ENCODE measurements at places on chromosomes 3 and 15.

GRCh38 chr15:89795996-89796395, 18.7 kb downstream of the ANPEP start:
- H3K27ac ChIP-seq = no peak overlapping the region
- peaks cover 30% of the 10 kb centered on the region for H3K36me3 ChIP-seq
- peaks cover 6% of the 10 kb centered on the region for H3K4me1 ChIP-seq

- no peaks in the 10 kb centered on the region for H3K27me3 ChIP-seq
- no peak overlapping the region for H3K27ac ChIP-seq
- DNase-seq = no peak
These were observed 62.3 kb upstream of the CPOX start for GRCh38 chr3:98655666-98656065.

GRCh38 chr3:189727898-189728297, 96.7 kb downstream of the TP63 start:
- H3K36me3 ChIP-seq = no peaks in the 10 kb centered on the region
- no peaks in the 10 kb centered on the region for H3K4me1 ChIP-seq
- DNase-seq = no peak
- no peak overlapping the region for H3K27ac ChIP-seq

- no peak overlapping the region for H3K27ac ChIP-seq
- no peaks in the 10 kb centered on the region for H3K27me3 ChIP-seq
- no peaks in the 10 kb centered on the region for H3K36me3 ChIP-seq
- peaks cover 7% of the 10 kb centered on the region for H3K4me1 ChIP-seq
- no peak overlapping the region for H3K4me3 ChIP-seq
These were observed 24.0 kb downstream of the GOLIM4 start for GRCh38 chr3:168071591-168072322.

DNA sequence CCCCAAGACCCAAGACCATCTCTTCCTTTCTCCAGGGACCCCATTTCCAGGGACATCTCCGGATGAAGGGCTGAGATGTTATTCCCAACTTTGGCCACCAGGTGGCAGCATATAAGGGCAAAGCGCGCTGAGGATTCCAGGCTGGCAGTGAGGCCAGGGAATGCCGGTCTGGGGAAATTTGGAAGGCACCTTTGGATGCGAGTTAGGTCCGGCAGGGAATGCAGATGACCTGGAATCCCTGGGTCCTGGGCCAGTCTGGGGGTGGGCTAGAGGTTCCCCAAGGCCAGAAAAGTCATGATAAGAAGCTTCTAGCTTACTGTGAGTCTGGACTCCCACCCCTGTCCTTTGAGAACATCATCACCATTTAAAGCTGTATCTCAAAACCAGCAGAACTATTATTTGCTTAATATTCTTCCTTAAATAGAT, 1.6 kb upstream of the CHST13 start:
- DNase-seq = peak; percentile 53
- no peak overlapping the region for H3K27ac ChIP-seq
- peaks cover 23% of the 10 kb centered on the region for H3K36me3 ChIP-seq
- no peak overlapping the region for H3K4me3 ChIP-seq

GRCh38 chr15:69071260-69071659, 56.8 kb downstream of the NOX5 start:
- no peaks in the 10 kb centered on the region for H3K27me3 ChIP-seq
- no peak for DNase-seq
- peaks cover 13% of the 10 kb centered on the region for H3K4me1 ChIP-seq

DNA sequence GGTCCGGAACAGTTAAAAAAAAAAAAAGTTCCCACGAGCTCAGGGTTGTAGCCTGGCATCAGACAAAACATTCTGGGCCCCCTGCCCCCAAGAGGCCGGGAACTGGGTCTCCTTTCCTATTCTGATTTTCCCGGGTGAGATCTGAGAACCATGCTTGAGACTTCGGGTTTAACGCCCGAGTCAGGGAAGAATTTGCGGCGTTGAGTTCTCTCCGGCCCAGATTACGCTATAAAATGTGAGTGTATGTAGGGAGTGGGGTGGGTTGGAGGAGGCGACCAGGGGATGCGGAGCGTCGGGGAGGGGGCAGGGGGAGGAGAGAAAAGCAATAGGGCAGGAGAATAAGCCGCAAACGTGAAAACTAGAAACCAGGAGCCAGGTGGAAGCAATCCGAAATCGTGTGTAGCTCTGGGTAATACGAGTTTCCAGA, 2.7 kb downstream of the ZIC1 start:
- DNase-seq = no peak
- peaks cover 63% of the 10 kb centered on the region for H3K27me3 ChIP-seq
- no peaks in the 10 kb centered on the region for H3K36me3 ChIP-seq
- peaks cover 15% of the 10 kb centered on the region for H3K4me1 ChIP-seq
- no peak overlapping the region for H3K4me3 ChIP-seq

DNA sequence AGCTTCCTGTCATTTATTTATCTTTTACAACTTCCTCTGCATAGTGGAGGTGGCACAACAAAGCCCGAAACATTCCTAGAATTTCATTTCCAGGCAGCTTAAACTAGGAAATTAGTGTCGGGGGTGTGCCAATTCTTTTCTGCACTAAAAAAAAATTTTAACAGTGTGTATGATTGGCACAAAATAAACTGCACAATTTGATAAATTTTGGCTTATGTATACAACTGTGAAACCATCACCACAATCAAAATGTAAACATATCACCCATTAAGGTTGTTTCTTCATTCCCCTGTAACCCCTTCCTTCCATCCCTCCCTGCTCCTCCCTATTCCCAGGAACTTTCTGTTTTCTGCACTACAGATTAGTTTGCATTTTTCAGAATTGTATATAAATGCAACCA, 54.7 kb downstream of the RPL39L start:
- H3K4me1 ChIP-seq = no peaks in the 10 kb centered on the region
- H3K4me3 ChIP-seq = no peak overlapping the region
- no peaks in the 10 kb centered on the region for H3K36me3 ChIP-seq
- H3K27me3 ChIP-seq = no peaks in the 10 kb centered on the region

DNA sequence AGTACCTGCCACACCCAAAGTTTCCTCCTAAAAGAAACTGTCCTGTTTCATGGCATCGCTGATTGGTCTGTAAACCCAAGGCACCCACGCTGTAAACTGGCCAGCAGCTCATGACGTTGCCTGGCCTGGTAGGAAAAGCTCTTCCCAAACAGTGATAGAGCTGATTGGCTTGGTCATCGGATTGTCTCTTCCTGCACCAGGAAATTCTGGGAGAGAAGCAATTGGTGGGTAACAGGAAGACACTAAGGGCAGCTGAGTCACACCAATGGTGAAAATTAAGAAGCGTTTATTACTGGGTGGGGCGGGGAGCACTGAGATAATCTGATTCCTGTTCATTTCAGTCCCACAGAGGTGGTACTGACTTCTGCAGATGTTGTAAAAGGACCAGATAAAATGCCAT, 31.0 kb downstream of the KLHL6 start:
- no peak overlapping the region for H3K27ac ChIP-seq
- peaks cover 13% of the 10 kb centered on the region for H3K4me1 ChIP-seq
- no peaks in the 10 kb centered on the region for H3K27me3 ChIP-seq

GRCh38 chr15:60635507-60636352, 156.8 kb upstream of the ICE2 start:
- no peaks in the 10 kb centered on the region for H3K4me1 ChIP-seq
- no peak overlapping the region for H3K27ac ChIP-seq
- H3K4me3 ChIP-seq = no peak overlapping the region
- DNase-seq = no peak
- H3K27me3 ChIP-seq = no peaks in the 10 kb centered on the region
- no peaks in the 10 kb centered on the region for H3K36me3 ChIP-seq

DNA sequence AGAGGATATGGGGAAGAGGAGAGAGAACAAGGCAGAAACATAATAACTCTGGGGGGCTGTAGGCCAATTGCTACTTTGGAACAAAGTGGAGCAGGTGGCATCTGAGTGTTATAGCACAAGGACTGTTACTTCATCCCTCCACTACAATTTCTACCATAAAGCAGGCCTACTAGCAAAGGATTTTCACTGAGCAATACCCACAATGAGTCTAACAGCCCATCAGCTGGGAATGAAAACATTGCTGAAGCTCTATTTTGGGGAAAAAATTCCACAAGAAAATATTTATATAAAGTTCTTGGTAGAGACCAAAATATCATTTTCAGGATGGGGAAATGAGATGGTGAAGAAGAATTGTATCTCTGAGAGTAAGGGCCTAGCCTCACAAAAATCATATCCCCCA, 3.6 kb upstream of the SHC4 start:
- no peak overlapping the region for H3K27ac ChIP-seq
- H3K4me3 ChIP-seq = no peak overlapping the region
- peaks cover 13% of the 10 kb centered on the region for H3K4me1 ChIP-seq
- no peak for DNase-seq
- H3K36me3 ChIP-seq = no peaks in the 10 kb centered on the region

DNA sequence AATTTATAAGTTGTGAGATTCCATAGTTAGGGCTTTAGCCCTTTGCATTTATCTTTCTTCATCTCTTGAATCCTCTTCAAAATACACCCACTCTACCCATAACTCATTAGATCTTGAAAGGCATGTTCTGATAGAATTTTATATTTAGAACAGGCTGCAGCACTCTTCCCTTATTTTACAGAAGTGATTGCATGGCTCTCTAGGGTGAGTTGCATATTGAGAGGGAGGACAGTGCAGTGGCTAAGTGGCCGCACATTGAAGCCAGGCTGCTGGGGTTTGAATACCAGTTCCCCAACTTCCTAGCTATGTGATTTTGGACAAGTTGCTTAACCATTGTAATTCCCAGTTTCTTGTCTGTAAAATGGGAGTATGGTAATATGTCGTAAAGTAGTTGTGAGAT, 2.5 kb downstream of the CD86 start:
- no peak for DNase-seq
- H3K36me3 ChIP-seq = no peaks in the 10 kb centered on the region
- H3K27ac ChIP-seq = no peak overlapping the region
- no peak overlapping the region for H3K4me3 ChIP-seq
- no peaks in the 10 kb centered on the region for H3K27me3 ChIP-seq

GRCh38 chr3:125061170-125061569, 5.4 kb upstream of the HEG1 start:
- no peak overlapping the region for H3K4me3 ChIP-seq
- DNase-seq = no peak
- H3K36me3 ChIP-seq = no peaks in the 10 kb centered on the region

DNA sequence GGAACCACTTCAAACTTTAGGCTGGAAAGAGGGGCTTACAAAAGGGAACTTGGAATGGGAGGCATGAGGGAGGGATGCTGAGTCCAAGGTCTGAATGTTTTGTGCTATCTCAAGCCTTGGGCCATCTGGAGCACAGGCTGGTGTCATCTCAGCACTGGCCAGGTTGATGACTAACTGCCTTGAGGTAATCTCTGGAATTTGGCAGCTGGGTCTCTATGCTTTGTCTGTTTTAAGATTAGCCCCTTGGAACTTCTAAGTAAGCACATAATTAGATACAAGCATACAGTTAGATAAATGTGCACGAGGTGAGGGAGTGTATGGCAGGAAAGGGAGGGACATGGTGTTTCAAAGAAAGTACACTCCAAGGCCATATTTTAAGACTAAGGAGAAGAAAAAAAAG, 252.4 kb upstream of the CCDC54 start:
- H3K4me1 ChIP-seq = no peaks in the 10 kb centered on the region
- no peaks in the 10 kb centered on the region for H3K36me3 ChIP-seq
- no peaks in the 10 kb centered on the region for H3K27me3 ChIP-seq
- DNase-seq = no peak
- H3K4me3 ChIP-seq = no peak overlapping the region
- H3K27ac ChIP-seq = no peak overlapping the region

GRCh38 chr15:85595804-85596536, 198.8 kb downstream of the KLHL25 start:
- no peaks in the 10 kb centered on the region for H3K27me3 ChIP-seq
- H3K27ac ChIP-seq = no peak overlapping the region
- DNase-seq = no peak
- H3K4me3 ChIP-seq = no peak overlapping the region
- H3K4me1 ChIP-seq = no peaks in the 10 kb centered on the region

- no peak overlapping the region for H3K4me3 ChIP-seq
- no peak overlapping the region for H3K27ac ChIP-seq
- no peaks in the 10 kb centered on the region for H3K36me3 ChIP-seq
- H3K4me1 ChIP-seq = peaks cover 2% of the 10 kb centered on the region
- DNase-seq = no peak
- H3K27me3 ChIP-seq = no peaks in the 10 kb centered on the region
These were observed 3.8 kb upstream of the CMTM6 start for GRCh38 chr3:32506466-32506865.

GRCh38 chr15:58710701-58711100, 38.8 kb downstream of the ADAM10 start:
- no peaks in the 10 kb centered on the region for H3K4me1 ChIP-seq
- no peak for DNase-seq

DNA sequence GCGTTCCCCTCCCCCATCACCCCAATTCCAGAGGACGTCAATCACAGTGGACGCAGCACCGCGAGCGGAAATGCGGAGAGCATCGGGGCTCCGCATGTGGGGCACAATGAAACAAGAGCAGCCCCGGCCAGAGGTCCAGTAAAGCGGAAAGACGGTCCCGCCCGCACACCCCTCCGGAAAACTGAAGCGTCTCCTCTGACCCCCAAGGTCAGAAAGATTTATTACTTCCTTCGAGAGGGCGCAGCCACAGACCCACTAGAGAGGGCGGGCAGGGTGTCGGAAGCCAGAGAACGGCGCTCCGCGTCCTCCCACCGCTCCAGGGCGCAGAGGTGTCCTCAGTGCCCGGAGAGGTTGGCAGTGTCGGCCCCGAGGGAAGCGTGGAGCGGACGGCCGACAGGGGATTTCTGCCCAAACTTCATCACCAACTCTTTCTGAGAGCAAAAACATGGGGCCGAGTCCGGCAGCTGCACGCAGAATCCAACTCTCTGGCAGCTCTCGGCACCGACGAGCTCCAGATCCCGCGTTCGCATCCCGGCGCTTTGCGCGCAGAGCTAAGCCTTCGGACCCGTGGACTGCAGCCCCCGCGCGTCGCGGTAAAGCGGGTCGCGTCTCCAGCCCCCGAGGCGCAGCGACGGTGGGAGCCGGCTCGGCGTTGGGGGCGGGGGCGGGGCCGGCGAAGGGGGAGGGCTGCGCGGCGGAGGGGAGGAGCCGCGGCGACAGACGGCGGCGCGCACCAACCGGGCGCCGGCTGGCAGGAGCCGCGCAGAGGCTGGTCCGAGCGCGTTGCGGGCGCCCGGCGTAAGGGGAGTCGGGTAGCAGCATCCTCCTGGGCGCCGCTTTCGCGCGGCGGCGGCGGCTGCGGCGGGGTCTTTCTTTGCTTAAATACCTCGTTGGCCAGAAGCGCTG, at the start of gene CHST2:
Gene CHST2 (plus strand): TSS at position 763 of the 906 bp plus-strand sequence. CDS start 1,046 bp downstream, outside the sequence.
- H3K27ac ChIP-seq = peak within 1 kb of the TSS; percentile 89
- peak; percentile 39 for DNase-seq
- peaks cover 63% of the 10 kb centered on the region for H3K27me3 ChIP-seq
- no peaks in the 10 kb centered on the region for H3K4me1 ChIP-seq
- peak within 1 kb of the TSS; percentile 76 for H3K4me3 ChIP-seq
- H3K36me3 ChIP-seq = peaks cover 9% of the 10 kb centered on the region

Data from small intestine (tissue), 16 donors.